CD4-positive, alpha-beta memory T cell (primary cell): ENCODE measurements at places on chromosomes 12 and 14. TPM values are rescaled to one million over a fixed set of nuclear protein-coding genes. Genes with fewer than 3 reads are reported as not detected.
A peak's percentile ranks its signal among the peaks of the same experiment; 100 is the strongest.

GRCh38 chr12:31008241-31008761 is 65.4 kb upstream of the DDX11 start:
- no peaks in the 10 kb centered on the region for H3K4me1 ChIP-seq
- no peaks in the 10 kb centered on the region for H3K27me3 ChIP-seq
- no peak for DNase-seq
- H3K27ac ChIP-seq, result no peak overlapping the region
- H3K4me3 ChIP-seq, result no peak overlapping the region
- no peaks in the 10 kb centered on the region for H3K36me3 ChIP-seq

- no peaks in the 10 kb centered on the region for H3K27me3 ChIP-seq
- H3K4me3 ChIP-seq, result no peak overlapping the region
- no peak overlapping the region for H3K27ac ChIP-seq
- H3K36me3 ChIP-seq, result no peaks in the 10 kb centered on the region
- no peak for DNase-seq
These were observed 59.5 kb upstream of the DYRK2 start for GRCh38 chr12:67589078-67589477.

NFATC4 gene
- not detected for polyA plus RNA-seq

DNA sequence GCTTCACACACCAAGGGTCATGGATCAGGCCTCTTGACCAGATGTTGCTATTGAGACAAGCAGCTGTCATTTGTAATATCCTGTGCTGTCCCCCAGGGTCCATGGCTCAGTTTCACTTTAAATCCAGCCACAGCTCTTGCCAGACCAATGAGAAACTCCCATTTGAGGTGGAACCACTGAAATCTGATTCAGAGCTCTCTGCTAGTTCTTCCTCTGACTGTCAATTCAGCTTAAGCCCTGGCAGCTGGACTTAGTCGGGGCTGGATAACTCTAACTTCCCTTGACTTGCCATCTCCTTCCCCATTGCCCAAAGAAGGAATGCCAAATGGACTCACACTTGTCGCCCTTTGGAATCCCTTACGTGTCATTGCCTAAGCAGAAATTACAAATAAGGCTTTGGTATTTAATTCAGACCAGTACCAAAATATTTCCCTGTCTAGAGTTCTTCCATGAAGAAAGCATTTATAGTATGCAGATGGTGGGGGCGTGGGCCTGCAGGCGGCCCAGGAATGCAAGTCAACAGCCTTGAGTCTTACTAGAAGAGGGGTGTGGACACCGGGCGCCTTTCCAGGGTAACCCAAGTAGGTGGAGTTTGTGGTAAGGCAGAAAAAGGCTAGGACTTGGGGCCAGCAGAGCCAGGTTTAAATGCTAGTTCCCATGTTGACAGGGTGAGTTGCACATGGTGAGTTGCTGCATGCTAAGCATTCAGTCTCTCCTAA is 96.9 kb upstream of the TMPO start:
- no peak overlapping the region for H3K4me3 ChIP-seq
- H3K36me3 ChIP-seq, result no peaks in the 10 kb centered on the region
- no peak for DNase-seq
- H3K4me1 ChIP-seq, result no peaks in the 10 kb centered on the region

TRHDE gene
- not detected for polyA plus RNA-seq

ADCY4 gene
- polyA plus RNA-seq, result 0.62 TPM

- H3K4me3 ChIP-seq, result no peak overlapping the region
- no peaks in the 10 kb centered on the region for H3K4me1 ChIP-seq
- H3K27me3 ChIP-seq, result no peaks in the 10 kb centered on the region
- H3K27ac ChIP-seq, result no peak overlapping the region
- no peak for DNase-seq
These were observed 173.9 kb upstream of the PLEKHA5 start for GRCh38 chr12:18955594-18955993.

AMDHD1 gene
- polyA plus RNA-seq, result 0.29 TPM

DNA sequence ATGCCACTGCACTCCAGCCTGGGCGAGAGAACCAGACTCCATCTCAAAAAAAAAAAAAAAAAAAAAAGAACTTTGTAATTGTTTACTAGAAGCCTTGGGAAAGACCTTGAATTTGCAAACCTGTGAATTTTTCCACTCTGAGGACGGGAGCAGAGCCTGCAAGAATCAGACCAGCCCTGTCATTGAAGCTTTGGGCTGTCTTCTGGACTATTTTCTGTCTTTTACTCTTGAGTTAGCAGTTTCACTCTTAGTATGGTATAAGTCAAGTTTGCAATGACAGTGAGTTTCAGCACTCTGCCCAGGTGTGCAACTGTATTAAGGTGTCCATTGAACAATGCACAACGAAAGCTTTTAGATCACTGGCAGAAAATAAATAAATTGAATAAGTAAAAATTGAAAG is 81.4 kb upstream of the KRAS start:
- no peak overlapping the region for H3K4me3 ChIP-seq
- DNase-seq, result no peak
- H3K27ac ChIP-seq, result no peak overlapping the region
- H3K4me1 ChIP-seq, result no peaks in the 10 kb centered on the region

DNA sequence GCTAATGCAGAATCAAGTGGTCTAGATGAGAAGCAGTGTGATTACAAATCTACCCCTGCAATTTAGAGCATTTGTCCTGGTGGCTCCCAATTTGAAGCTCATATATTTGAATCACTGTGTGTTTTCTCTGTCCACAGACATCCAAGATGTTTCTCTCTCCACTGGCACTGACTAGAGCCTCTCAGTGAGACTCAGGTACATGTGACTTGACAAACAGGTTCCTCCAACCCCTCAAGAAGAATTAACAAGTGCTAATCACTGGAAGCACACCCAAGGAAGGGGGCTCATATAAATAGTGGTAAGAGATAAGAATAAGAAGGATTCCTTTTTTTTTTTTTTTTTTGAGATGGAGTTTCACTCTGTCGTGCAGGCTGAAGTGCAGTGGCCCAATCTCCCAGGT is 20.5 kb downstream of the OR10G2 start:
- no peaks in the 10 kb centered on the region for H3K36me3 ChIP-seq
- H3K4me3 ChIP-seq, result no peak overlapping the region
- no peaks in the 10 kb centered on the region for H3K27me3 ChIP-seq
- H3K27ac ChIP-seq, result no peak overlapping the region
- DNase-seq, result no peak

DNA sequence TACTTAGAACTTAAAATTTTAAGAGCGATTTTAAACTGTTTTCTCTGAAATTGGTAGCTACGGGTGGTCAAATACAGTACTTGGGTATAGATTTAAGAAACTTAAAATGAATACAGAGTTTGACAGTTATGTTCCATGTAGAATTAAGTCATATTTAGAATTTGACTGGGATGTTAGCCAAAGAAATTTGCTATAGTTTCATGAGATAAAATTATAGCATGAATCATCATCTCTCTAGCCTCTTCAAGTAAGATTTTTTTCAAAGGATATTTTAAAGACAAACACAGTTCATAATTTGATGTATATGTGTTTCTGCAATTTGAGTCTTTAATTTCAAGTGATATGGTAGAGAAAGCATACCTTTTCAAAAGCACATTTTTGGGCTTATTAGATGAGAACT is 41.0 kb downstream of the ZCRB1 start:
- H3K27me3 ChIP-seq, result no peaks in the 10 kb centered on the region
- H3K4me3 ChIP-seq, result no peak overlapping the region
- no peaks in the 10 kb centered on the region for H3K4me1 ChIP-seq
- no peak overlapping the region for H3K27ac ChIP-seq

HPD gene
- not detected for polyA plus RNA-seq

- H3K27me3 ChIP-seq, result no peaks in the 10 kb centered on the region
- no peak for DNase-seq
These were observed 1.4 kb downstream of the PPM1A start for GRCh38 chr14:60250257-60251035.

- H3K36me3 ChIP-seq, result no peaks in the 10 kb centered on the region
- no peak for DNase-seq
- no peak overlapping the region for H3K4me3 ChIP-seq
- H3K27ac ChIP-seq, result no peak overlapping the region
These were observed 4.0 kb downstream of the GLT1D1 start for GRCh38 chr12:128857133-128857763.

SLC24A4 gene
- polyA plus RNA-seq, result not detected

- no peak overlapping the region for H3K27ac ChIP-seq
- H3K4me3 ChIP-seq, result no peak overlapping the region
- H3K27me3 ChIP-seq, result no peaks in the 10 kb centered on the region
- H3K36me3 ChIP-seq, result peaks cover 36% of the 10 kb centered on the region
These were observed 22.1 kb downstream of the RAB35 start for GRCh38 chr12:120094485-120094884.

- H3K4me1 ChIP-seq, result no peaks in the 10 kb centered on the region
- DNase-seq, result no peak
- H3K27me3 ChIP-seq, result no peaks in the 10 kb centered on the region
These were observed 92.8 kb upstream of the SLC38A4 start for GRCh38 chr12:46918631-46919030.

MBD6 gene
- 2.6 TPM for polyA plus RNA-seq

SMCO2 gene
- polyA plus RNA-seq, result not detected

PRR4 gene
- 0.83 TPM for polyA plus RNA-seq

- H3K27me3 ChIP-seq, result no peaks in the 10 kb centered on the region
- no peak overlapping the region for H3K27ac ChIP-seq
- H3K4me3 ChIP-seq, result no peak overlapping the region
- no peak for DNase-seq
These were observed 39.8 kb upstream of the LMNTD1 start for GRCh38 chr12:25592725-25593495.

RNF212B gene
- not detected for polyA plus RNA-seq

GRCh38 chr12:93836620-93837260 is 159.6 kb downstream of the CRADD start:
- no peaks in the 10 kb centered on the region for H3K4me1 ChIP-seq
- H3K36me3 ChIP-seq, result no peaks in the 10 kb centered on the region
- no peak overlapping the region for H3K27ac ChIP-seq
- no peak for DNase-seq
- H3K27me3 ChIP-seq, result no peaks in the 10 kb centered on the region

DNA sequence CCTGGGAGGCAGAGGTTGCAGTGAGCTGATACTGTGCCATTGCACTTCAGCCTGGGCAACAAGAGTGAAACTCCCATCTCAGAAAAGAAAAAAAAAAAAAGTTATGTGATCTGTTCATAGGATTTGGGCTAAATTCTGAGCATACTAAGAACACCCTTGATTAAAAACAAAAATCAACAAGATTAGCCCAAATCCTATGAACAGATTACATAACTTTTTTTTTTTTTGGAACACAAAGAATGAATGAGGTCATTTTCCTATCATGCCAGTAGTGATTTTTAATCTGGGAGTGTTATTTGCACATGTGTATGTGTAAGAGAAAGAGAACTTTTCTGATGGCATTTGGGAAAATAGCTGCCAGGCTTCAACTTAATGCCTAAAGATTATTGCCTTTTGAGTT is 208.7 kb downstream of the ERC1 start:
- H3K27me3 ChIP-seq, result no peaks in the 10 kb centered on the region
- no peak for DNase-seq
- H3K4me3 ChIP-seq, result no peak overlapping the region
- peaks cover 11% of the 10 kb centered on the region for H3K4me1 ChIP-seq
- H3K27ac ChIP-seq, result no peak overlapping the region

DNA sequence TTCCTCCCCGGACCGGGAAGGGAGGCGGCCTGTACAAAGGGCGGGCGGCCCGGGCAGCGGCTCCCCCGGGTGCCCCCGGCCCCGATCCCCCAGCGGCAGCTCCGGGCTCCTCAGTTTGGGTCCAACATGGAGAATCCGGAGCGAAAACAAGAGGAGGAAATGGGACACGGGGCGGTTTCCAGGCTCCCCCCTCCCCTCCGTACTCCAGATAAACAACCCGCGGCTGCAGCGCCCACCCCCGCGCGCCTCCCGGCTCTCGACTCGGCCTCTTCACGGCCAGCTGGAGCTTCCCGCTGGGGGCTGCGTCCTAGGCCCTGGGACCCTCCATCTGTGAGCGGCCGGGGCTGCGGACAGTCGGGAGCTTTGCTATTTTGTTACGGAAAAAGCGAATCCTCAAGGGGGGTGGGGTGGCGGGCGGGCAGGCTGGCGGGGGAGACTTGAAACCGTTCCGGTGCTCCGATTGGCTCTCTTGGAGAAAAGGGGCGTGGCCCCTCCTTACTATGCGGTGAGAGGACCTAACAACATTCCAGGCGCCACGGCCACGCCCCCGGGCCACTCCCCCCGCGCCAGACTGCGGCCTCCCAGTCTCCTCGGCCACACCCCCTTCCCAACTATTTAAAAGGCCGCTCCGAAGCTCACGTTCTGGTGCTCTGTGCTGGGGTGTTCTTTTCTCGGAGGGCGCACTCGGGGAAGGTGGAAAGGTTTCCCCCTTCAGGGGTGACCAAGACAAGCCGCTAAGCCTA is at the start of gene CTDSP2:
Gene CTDSP2, minus strand, starts transcription at position 153 of the 743 bp plus-strand sequence. CDS start 294 bp downstream, outside the sequence.
- H3K4me3 ChIP-seq, result peak within 1 kb of the TSS; percentile 87
- H3K27me3 ChIP-seq, result no peaks in the 10 kb centered on the region
- H3K36me3 ChIP-seq, result no peaks in the 10 kb centered on the region
- peaks cover 44% of the 10 kb centered on the region for H3K4me1 ChIP-seq
- peak within 1 kb of the TSS; percentile 74 for H3K27ac ChIP-seq

DNA sequence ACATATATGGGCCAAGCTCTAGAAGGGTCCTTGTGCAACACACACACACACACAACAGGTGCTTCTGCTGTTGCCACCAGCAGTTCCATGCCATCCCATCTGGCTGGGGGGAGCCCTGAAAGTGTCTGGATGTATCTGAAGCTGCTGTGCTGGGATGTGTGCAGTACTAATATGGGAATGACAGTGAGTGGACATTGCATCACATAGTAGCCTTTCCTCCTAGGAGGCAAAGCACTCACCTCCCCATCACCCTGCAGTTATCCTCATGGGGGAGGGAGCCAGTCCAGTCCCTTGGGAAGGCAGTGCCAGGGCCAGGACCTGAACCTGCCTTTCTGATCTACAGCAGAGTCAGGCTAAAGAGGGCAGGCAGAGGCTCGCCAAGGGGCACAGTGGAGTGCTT is 208.9 kb downstream of the CACNA1C start:
- no peak for DNase-seq
- no peak overlapping the region for H3K27ac ChIP-seq
- no peaks in the 10 kb centered on the region for H3K27me3 ChIP-seq
- no peaks in the 10 kb centered on the region for H3K4me1 ChIP-seq
- H3K36me3 ChIP-seq, result no peaks in the 10 kb centered on the region
- H3K4me3 ChIP-seq, result no peak overlapping the region

SOAT2 gene
- polyA plus RNA-seq, result 0.20 TPM

DNA sequence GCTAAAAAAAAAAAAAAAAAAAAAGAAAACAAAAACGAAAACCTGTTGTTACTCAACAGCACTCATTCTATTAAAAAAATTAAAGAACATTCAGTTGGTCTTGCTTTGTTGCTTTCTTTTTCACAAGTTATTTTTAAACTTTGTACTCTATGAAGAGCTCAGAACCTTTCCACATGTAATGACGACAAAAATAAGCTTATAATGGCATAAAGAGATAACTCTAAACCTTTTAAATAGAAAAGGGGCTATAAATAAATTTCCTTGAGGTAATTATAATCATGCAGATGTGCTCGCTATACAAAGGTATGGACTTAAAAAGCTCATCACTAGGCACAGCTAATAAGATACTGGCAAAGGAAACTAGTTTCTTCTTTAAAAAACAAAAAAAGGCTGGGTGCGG is 13.4 kb downstream of the NR2C1 start:
- no peak overlapping the region for H3K4me3 ChIP-seq
- H3K4me1 ChIP-seq, result no peaks in the 10 kb centered on the region
- H3K27ac ChIP-seq, result no peak overlapping the region
- H3K27me3 ChIP-seq, result no peaks in the 10 kb centered on the region

GRCh38 chr12:71981149-71981548 is 42.5 kb downstream of the TPH2 start:
- H3K27ac ChIP-seq, result no peak overlapping the region
- H3K4me1 ChIP-seq, result no peaks in the 10 kb centered on the region
- no peak overlapping the region for H3K4me3 ChIP-seq
- no peaks in the 10 kb centered on the region for H3K36me3 ChIP-seq
- DNase-seq, result no peak
